GM23338 (cell line): ENCODE measurements at places on chromosomes 5 and 9. TPM values are rescaled to one million over a fixed set of nuclear protein-coding genes. Genes with fewer than 3 reads are reported as not detected.
A peak's percentile ranks its signal among the peaks of the same experiment; 100 is the strongest.

PCSK5 gene
- total RNA-seq, result 30.8 and 34.8 TPM in 2 replicates

RORB gene
- total RNA-seq, result 2.0 and 4.5 TPM in 2 replicates

NMUR2 gene
- not detected in 2 replicates for total RNA-seq

MYOZ3 gene
- total RNA-seq, result 13.8 and 26.4 TPM in 2 replicates

LCN6 gene
- not detected in 2 replicates for total RNA-seq

TCERG1 gene
- total RNA-seq, result 103 and 127 TPM in 2 replicates

DCAF12 gene
- 20.7 and 27.5 TPM in 2 replicates for total RNA-seq

PHPT1 gene
- 67.1 and 86.2 TPM in 2 replicates for total RNA-seq

BASP1 gene
- total RNA-seq, result 89.4 and 114 TPM in 2 replicates

PCDHGA11 gene
- 8.9 and 10.7 TPM in 2 replicates for total RNA-seq

- peak; percentile 46 for DNase-seq
Measured at GRCh38 chr5:125659316-125660023, 763.7 kb upstream of the GRAMD2B start.

DNA sequence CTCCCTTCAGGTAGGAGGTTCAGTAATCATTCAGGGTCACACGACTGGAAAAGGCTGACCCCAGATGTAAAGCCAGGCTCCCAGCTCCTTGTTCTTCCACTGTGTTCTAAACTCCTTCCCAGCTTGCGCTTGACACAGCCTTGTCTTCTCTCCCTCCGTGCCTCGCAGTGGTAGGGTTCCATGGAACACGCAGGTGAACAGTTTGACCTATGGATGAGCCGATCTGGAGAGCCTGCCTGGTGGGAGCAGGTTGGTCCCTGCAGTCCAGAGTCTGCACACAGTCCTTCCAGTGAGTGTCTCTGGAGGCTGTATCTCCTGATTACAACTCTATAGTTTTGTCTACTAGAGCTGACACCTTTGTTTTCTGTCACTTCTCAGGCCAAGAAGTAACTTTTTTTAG lies 85.9 kb downstream of the IQGAP2 start:
- no peak for DNase-seq

DNA sequence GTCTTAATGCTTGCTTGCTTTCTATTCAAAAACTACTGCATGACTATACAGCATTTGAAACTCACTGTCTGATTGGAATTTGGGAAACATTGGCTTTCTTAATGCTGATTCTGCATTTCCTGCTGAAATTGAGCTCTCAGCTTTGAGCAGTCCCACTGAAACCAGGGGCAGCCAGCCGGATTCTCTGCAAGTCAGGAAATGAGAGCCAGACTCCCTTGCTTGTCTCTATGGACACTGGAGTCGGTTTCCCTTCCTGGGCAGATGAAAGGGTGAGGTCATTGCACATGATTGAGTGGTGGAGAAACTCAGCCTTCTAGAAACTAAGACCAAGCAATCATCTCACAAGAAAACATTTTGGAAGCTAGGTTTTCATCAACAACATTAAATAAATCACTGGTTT lies 119.7 kb upstream of the SPATA31C2 start:
- no peak for DNase-seq

GRCh38 chr9:123471843-123472570 lies 116.0 kb downstream of the CRB2 start:
- no peak for DNase-seq

DNA sequence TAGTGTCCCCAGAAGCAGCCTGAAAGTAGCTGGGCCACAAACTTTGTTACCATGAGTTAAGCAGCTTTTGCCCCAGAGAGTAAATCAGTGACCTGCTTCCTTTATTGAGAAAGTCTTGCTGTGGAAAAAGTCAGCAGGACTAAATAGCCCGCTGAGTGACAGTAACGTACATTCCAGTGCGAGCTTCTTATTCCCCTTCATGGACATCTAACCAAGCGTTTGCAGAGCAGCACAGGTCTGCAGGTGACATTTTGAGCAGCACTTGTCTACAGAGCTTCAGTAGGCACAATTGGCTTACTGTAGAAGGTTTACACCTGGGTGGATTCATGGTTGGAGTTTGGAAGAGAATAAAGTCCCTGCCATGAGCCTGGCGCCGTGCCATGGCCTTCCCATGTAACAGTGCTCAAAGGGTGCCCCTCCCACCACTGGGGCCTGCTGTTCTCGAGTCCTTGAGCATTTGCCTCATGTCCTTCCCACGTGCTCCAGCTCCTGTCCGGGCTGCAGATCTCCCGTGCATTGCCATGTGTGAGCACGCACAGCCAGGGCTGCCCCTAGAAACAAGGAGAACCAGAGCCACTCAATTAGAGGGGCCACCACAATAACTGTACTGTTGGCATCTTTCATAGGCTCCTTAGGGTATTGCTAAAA lies 41.3 kb upstream of the GRHPR start:
- no peak for DNase-seq

- DNase-seq, result no peak
Measured at GRCh38 chr5:57171816-57172465, 1.9 kb upstream of the GPBP1 start.

DNA sequence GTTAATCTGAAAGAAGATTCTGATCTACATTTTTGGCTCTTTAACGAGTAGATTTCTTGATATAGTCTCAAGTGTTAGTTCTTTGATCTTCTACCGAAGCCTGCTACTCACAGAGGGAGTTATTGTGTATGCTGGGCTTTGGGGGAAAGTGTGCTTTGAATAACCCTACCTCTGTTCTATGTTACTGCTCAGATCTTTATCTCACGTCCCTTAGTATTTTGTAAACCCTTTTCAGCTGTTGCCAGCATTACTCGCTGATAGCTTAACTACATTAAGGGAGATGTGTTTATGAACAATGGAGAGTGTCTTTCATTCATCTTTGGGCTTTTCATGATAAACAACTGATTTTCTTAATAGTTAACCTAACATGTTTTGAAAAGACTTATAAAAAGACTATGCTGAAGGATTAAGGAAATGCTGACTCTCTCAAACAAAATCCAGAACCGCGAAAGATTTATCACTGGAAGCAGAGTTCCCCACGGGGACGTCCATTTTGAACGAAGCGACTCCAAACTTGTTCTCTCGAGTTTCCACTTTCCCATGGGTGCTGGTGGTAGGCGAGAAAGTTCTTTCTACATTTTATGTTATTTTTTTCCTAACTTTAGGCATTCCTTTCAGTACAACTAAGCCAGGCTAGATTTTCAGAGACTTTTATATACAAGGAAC lies 27.9 kb upstream of the ALDH1A1 start:
- DNase-seq, result no peak

DNA sequence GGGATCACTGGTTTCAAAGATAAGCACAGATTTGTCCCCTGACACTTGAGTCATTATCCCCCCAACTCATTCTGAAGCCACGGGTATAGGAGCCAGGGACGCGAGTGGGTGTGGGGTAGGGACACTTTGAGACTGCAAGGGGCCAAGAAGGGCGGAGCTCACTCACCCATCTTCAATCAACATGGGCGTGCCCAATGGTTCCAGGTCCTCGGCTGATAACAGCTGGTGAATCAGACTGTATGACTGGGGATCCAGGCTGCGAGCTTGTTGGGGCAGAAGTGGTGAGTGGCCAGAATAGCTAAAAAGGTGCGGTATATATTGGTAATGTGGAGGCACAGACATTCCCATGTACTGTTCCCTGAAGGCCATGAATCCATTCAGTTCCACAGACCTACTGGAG lies 30.7 kb upstream of the NR5A1 start:
- no peak for DNase-seq

DNA sequence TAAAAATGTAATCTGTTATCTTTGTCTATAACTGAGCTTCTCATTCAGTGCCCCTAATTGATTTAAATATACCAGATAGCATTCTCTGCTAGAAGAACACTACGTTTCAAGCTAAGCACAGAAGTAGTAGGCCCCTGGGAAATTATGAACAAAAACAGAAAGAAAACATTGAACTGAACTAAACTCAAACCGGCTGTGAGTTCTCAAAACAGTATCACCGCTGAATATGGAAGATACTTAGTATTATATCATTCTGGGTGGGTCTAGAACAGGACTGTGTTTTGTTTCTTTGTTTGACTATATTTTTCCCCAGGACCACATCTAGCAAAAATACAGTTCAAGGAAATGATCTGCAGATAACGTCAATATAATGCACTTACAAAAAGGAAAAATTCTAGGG lies 95.1 kb upstream of the HMHB1 start:
- DNase-seq, result no peak

DNA sequence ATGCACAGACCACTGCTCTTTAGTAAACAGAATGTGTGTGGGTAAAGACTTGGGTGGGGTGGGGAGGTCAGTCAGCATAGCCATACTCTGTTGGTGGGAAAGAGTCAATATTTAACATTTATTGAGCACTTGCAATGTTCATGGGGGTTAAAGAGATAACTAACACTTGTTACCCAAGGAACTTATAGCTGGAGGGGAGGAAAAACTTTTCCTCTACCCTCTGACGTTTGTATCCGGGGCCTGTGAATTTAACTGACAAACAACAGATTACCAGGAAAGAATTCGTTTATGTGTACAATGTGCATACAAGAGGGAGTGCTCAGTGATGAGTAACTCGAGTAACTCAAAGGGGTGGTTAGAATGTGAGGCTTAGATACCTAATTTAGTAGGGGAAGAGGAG lies 6.8 kb upstream of the CLINT1 start:
- no peak for DNase-seq

DNA sequence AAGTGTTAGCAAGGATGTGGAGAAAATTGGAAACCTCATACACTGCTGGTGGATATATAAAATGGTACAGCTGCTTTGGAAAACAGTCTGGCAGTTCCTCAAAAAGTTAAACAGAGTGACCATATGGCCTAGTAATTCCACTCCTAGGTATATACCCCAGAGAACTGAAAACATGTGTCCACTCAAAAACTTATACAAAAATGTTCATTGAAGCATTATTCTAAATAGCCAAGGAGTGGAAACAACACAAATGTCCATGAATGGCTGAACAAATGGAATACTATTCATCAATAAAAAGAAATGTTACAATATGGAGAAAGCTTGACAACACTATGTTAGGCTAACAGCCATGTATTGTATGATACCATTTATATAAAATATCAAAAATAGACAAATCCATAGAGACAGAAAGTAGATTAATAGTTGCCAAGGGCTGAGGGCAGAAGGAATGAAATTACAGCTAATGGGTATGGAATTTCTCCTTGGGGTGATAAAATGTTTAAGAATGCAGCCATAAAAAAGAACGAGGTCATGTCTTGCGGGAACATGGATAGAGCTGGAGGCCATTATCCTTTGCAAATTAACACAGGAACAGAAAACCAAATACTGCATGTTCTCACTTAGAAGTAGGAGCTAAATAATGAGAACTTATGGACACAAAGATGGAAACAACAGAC lies 33.6 kb upstream of the FBP1 start:
- DNase-seq, result no peak

DNA sequence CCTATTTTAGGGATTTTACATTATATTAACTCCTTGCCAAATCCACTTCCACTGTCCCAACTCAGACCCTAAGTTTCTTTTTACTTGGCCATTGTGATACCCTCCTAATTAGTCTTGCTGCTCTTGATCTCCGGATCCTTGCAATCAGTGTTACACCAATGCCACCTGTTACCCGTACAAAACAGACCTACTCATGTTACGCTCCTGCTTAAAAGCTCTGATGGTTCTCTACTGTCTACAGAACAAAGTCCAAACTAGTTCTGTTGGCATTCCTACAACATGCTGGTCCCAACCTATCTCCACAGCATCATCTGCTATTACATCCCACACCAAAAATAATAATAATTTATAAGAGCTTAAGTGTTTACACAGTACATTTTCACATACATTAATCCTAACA lies 9.8 kb downstream of the ECPAS start:
- peak; percentile 29 for DNase-seq

- DNase-seq, result peak; percentile 82
Measured at GRCh38 chr9:69089491-69089890, 53.9 kb downstream of the FXN start.

- DNase-seq, result no peak
Measured at GRCh38 chr9:76886318-76886717, 19.6 kb downstream of the PRUNE2 start.

GRCh38 chr9:90340421-90340820 lies 302.2 kb downstream of the DIRAS2 start:
- DNase-seq, result no peak

DNA sequence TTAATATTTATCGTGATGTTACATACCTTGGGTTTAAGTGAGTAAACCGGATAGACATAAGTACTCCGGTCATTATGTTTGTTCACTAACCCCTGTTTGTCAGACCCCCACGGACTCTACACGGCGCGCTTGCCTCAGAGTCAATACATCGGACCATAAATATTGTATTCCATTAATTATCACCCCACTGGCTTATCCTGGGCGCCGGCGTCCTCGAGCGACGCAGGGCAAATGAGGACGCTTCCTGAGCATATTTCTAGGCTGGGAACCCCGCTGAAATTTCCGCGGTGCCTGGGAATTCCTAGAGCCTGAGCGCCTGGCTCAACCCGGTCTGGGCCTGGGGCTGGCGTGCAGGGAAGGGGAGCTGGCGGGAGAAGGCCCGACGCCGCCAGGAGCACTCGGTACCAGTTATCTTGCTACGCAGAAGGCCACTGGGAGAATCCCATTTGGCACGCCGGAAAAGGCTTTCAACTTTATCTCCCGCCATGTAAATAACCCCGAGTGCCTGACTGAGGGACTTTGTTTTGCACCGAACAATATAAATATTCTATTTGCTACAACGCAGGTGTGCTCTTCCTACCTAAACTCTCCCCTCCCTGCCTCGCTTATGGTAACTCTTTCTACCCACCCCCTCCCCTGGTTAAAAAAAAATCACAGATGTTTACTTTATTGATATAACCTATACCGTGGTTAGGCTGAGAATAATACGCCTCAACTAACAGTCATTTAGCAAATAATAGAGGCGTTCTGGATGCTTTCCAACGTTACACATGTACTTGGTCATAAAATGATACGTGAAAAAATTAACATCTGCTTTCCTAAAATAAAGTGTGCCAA lies 19.4 kb downstream of the NR2F1 start:
- peak; percentile 87 for DNase-seq

DNA sequence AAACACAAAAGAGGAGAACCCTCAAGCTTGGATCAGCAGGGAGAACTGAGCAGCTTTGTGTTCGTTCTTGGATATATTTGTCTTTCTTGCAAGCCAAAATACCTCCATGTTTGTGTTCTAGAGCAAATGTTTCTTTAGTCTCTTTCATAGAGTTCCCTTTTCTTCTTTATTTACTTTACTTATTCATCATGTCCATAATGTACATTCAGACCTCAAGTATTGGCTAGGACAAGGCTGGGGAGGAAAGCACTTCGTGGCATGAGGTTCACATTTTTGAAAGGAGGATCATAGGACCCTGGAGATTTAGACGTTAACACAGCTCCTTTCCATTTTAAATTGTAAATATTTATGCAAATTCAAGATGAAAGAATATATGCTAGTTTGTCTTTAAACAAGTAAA lies 590.2 kb upstream of the MEF2C start:
- DNase-seq, result no peak

GRCh38 chr5:122844136-122844909 lies 1.1 kb upstream of the SNX24 start:
- peak; percentile 48 for DNase-seq

GRCh38 chr9:133752739-133753446 lies 14.7 kb upstream of the SARDH start:
- DNase-seq, result no peak

- no peak for DNase-seq
Measured at GRCh38 chr5:109327570-109327969, 82.2 kb downstream of the PJA2 start.

GRCh38 chr5:38307845-38308244 lies 49.5 kb downstream of the EGFLAM start:
- DNase-seq, result no peak
